Kasumi-1 (cell line): ENCODE measurements at places on chromosomes 12 and 14.

- no peak for DNase-seq
Measured at GRCh38 chr12:43114316-43114715, 437.7 kb downstream of the ADAMTS20 start.

DNA sequence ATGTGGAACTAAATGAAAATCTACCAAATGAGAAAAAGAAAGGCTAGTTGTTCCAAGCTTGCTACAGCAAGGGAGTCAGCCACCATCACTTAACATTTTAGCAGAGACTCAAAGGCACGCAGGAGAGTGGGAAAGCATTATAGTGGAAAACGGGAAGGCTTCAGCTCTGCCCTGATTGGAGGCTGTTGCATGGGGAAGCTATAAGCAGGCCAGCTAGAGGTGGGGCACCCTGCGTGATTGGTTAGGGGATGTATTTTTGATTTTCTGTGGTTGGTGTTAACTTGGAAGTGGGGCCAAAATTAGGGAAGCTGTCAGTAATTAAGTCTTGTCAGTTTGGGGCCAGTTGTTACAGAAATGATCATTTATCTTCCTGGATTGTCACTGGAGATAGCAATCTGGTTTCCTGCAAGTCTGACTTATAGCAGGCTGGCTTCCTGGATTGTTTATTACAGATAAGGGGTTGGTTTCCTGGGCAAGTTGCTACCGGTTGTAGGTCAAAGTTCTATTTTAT lies 93.9 kb downstream of the FAR2 start:
- peak; percentile 94 for DNase-seq

- DNase-seq, result no peak
Measured at GRCh38 chr14:95254288-95254687, 65.4 kb downstream of the CLMN start.

GRCh38 chr12:114131824-114132223 lies 165.7 kb upstream of the RBM19 start:
- no peak for DNase-seq

DNA sequence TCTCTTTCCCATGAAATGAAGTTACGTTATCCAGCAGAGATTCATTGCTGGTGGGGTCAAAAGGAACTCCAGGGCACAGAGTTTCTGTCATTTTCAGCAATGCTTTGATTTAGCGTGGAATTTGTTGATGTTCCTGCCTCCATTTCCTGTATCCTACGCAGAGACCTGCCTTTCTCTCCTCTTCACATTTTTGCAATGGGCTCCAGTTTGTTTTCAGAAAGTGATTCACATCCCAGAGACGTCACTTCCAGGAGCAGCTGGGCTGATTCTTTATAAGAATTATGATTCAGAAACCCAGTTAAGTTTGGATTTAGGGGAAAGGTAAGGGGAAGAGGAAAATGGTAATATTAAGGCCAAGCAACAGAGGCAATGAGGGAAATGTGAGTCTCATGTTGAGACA lies 11.6 kb downstream of the RNASE10 start:
- no peak for DNase-seq

DNA sequence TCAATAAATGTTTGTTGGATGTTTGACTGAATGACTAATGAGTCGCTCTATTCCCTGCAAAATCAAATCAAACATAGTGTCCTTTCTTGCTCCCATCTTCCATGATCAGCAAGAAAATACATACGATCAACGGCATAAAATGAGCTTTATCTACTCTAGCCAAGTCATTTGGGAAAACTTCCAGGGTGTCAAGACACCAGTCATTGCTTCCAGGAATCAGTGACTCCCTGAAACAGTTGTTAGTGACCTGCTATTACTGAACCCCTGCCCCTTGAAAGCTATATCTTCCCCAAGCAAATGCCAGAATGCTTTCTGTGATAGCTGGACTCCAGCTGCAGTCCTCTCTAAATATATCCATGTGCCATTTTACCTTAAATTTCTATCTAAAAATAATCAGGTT lies 169.5 kb upstream of the SSTR1 start:
- no peak for DNase-seq
